Foreskin keratinocyte (primary cell): ENCODE measurements at places on chromosomes 13 and 19.

DNA sequence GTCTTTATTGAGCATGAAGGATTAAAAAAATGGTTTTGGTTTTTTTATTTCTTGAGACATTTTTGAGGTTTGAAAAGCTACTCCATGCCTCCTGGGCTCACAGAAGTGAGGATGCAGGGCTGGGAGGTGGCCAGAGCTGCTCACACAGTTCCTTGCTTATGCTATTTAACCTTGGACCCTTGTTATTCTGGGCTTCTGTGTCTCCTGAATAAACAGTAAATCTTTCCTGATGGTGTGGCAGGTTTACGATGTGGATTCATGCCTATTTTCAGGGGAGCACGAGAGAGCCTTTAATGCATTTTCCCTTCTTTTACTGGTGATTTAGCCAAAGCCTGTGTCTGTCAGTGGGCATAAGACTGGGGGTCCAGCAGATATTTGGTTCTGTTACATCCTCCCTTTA lies 34.3 kb upstream of the PCDH8 start:
- no peak for DNase-seq

GRCh38 chr13:70612881-70613280 lies 504.6 kb upstream of the KLHL1 start:
- no peak for DNase-seq

- no peak for DNase-seq
Measured at GRCh38 chr13:98945863-98946605, 31.8 kb downstream of the DOCK9 start.

- peak; percentile 47 for DNase-seq
Measured at GRCh38 chr13:33728271-33729037, 89.5 kb upstream of the RFC3 start.

- DNase-seq: no peak
Measured at GRCh38 chr19:11377237-11377636, 2.8 kb downstream of the SWSAP1 start.

GRCh38 chr19:35973487-35973886 lies 21.5 kb upstream of the SDHAF1 start:
- no peak for DNase-seq

- no peak for DNase-seq
Measured at GRCh38 chr13:40470660-40471059, 195.8 kb downstream of the FOXO1 start.

DNA sequence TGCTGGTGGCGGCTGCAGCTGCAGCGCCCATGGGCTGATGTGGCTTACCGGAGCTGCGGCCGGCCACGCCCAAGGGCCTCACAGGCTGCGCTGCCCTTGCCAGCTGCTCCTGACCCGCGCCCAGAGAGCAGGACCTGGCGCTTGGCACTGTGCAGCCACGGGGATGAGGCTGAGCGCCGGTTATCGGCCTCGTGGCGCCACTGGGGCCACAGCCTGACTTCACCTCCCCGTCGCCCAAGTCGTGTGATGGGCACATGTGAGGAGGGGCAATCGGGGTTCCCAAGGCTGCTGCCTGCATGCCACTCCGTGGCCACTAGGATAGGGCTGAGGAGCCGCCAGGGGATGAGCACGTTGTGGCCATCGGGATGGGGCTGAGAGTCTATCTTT lies 77.2 kb upstream of the PABPC3 start:
- no peak for DNase-seq

DNA sequence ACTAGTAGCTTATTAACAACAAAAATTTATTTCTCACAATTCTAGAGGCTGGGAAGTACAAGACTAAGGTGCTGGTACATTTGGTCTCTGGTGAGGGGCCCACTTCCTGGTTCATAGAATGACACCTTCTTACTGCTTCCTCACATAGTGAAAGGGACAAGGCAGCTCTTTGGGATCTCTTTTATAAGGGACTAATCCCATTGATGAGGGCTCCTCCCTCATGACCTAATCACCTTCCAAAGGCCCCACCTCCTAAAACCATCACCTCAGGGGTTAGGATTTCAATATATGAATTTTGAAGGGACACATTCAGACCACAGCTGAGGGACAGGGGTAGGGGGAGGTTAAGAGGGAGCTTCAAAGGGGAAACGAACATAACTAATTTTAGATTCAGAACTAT lies 20.3 kb downstream of the SPART start:
- DNase-seq: no peak

DNA sequence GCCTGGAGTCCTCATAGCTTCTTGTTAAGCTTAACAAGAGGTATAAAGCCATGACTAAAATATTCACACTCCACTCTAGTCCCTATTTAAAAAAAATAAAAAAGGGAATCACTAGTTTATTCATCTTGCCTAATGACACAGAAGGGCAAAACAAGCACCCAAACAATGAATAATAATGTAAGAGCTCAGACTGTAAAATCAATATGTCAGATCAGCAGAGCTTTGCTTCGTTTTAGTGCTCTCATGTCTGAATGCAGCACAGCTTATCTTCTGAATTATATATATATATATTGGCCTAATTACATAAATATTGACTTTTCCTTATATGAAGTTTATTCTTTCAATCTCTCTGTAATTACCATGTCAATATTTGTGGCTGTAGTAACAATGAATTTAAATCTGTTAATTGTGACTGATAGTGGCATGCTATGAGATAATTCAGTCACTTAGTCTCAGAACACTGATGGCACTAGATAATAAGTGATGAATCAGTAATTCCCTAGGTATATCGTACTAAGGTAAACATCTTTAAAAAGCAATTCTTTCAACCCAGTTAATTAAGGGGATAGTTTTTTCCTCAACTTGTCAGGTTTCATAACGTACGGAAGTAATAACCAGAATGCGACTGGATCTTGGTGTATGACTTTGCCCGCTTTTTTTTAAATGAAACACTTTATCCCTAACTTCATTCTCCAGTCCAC lies 361.9 kb upstream of the GPC6 start:
- DNase-seq: no peak

DNA sequence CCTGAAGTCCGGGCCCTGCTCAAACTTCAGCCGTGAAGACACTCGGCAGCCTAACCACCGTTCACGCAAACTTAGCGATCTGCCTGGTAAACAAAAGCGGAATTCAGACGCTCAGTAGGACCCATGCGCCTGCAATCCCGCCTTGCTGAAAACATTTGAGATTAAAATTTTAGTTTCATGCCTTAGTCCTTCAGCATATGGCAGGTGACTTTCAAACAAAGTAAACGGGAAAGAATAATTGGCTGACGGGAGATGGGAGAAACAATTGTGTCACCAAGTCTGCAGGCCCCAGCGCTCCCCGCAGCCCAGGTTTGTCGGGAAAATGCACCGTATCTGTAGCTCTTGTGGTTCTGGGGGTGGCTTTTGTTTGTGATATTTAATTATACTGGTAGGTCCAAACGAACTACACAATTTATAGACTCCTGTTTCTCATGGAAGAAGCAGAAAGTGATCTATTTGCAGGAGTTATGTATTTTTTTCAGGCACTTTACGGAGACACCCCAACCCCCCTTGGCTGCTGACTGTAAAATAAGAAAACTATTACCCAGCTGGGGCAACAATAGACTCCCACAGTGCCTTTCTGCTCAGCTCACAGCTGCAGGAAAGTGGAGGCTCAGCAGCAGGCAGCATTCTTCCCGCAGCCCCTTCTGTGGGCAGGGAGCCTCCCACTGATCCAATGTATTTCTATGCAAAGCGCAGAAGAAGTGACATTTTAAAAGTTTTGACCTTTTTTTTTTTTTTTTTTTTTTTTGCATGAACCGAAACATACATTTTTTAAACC lies 94.8 kb downstream of the SOX1 start:
- no peak for DNase-seq

- DNase-seq: no peak
Measured at GRCh38 chr13:40488869-40489391, 177.5 kb downstream of the FOXO1 start.

DNA sequence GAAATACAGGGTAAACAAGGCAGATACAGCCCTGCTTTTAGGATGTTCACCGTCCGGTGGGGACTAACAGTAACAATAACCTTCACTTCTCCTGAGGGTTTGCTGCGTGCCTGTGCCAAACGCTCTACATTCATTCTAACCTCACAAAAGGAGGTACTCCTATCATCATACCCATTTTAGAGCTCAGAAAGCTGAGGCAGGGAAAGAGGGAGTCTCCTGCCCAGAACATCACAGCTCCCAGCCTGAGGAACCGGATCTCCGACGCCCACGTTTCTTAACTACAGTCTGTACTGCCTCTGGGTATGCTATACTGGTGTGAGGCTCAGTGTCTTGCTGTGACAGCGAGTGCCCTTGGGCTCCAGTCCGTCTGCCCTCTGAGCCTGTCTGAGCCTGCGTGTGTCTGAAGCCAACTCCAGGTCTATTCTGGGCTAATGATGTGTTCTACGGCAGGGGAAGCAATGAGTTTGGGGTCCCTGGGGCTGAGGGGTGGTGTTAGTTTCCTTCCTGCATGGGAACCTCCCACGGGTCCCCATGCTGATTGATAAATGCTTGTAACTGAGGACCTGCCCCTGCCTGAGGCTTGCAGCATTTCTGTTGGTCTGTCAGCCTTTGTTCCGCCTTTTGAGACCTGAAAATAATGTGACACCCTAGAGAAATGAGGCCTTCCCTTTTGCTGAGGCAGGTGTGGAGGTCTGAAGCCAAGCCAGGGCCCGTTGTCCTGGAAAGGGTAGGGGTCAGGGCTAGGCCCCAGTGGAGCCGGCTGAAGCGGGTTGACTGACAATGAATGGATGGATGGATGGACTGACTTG lies 4.9 kb downstream of the LIPE start:
- DNase-seq: no peak

DNA sequence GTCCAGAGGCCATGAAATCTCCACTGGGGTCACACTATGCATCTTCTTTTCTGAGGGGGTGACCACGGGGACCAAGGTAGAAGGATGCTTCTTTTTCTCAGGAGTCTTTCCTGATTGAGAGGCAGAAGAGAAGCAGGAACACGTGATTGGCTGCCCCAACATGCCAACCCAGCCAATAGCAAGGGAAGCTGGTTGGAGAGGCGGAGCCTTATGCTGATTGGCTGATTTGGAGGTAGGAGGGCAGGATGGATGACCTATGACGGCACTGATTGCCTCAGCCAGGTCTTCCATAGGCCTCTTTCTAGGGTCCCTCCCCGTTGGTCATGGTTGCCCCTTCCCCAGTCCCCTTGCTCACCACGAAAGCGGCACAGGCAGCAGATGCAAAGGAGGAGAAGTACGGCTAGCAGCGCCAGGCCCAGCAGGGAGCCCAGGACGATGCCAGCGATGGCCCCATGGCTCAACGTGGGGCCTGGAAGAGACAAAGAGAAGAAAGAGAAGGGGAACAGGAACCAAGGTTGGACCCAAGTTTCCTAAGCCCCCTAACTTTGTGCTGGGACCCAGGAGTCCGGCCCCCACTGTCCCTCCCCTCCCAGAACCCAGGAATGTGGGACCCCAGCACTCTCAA lies 8.0 kb downstream of the VSIG10L start:
- no peak for DNase-seq

DNA sequence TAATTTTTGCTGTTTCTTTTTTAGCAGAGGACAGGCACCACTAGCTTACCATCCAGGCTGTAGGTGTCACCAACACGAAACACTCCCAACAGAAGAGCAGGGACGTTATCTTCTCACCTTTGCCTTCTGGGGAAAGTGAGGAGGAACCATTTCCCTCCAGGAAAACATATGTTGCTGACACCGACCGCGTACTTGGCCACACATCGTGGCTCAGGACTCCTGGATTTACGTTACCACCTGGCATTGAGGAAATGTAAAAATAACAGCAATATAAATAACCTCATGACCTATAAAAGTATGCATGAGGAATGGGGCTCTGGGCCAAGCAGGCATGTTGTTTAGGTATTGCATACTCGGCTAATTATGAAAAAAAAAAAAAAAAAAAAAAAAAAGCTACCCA lies 525.1 kb downstream of the MYO16 start:
- DNase-seq: peak; percentile 79

DNA sequence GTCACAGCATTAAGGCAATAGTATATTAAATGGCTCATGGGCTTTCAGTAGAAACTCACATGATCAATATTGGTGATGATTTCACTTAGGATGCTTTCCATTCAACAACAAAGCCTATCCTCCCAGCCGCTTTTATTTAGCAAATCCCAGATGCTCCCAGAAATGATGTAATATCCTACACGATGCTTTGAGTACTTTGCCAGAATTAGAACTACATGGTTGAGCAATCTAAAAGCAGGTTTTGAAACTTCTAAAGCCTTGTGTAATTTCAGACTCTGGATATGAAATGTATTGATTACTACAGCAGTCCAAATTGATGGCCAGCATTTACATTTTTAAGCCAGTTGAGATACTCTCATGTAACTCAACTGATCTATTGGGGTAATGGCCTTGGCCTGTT lies 13.6 kb downstream of the DLEU7 start:
- peak; percentile 5 for DNase-seq

GRCh38 chr13:110836605-110836903 lies 78.3 kb downstream of the ANKRD10 start:
- no peak for DNase-seq

DNA sequence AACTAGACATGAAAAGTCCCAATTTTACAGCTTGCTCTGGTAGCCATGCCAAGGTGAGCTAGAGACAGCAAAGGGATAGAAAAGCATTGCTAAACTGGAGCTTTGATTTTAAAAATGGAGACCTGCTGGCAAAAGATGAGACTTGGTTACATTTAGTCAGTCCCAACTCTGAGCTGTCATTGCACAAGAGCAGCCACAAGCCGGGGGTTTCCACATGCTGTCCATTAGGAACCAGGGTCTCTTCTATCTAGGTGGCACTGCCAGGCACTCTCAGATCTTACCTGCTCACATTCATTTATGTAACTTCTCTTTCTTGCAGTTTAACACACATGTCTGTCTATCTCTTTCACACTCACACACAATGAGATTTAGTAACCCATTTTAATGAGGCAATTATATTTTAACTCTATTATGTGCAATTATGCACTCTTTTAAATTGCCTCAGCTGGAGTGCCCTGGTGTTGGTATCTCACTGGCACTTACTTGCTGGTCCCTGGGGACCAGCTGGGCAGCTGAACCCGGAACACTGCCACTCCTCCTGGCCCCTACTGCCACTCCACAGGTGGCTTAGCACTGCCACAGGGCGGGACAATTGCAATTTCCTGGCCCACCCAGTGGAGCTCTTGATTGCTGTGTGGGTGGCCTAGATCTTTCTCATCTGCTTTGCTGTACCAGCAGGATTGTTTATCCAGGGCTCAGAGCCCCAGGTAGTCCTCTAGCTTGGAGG lies 112.5 kb downstream of the COG6 start:
- DNase-seq: no peak

GRCh38 chr13:106083620-106084350 lies 451.7 kb downstream of the EFNB2 start:
- peak; percentile 66 for DNase-seq

DNA sequence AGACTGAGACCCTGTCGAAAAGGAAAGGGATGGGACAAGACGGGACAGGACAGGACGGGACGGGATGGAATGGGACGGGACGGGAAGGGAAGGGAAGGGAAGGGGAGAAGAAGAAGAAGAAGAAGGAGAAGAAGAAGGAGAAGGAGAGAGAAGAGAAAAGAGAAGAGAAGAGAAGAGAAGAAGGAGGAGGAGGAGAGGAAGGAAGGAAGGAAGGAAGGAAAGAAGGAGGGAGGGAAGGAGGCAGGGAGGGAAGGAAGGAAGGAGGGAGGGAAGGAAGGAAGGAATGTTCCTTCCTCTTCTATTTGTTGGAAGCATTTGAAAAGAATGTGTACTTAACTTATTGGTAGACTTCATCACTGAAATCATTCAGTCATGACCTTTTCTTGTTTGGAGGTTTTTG lies 9.6 kb upstream of the SHFL start:
- no peak for DNase-seq
